H54 (cell line): ENCODE measurements at places on chromosomes 6 and 20.
A peak's percentile ranks its signal among the peaks of the same experiment; 100 is the strongest.

DNA sequence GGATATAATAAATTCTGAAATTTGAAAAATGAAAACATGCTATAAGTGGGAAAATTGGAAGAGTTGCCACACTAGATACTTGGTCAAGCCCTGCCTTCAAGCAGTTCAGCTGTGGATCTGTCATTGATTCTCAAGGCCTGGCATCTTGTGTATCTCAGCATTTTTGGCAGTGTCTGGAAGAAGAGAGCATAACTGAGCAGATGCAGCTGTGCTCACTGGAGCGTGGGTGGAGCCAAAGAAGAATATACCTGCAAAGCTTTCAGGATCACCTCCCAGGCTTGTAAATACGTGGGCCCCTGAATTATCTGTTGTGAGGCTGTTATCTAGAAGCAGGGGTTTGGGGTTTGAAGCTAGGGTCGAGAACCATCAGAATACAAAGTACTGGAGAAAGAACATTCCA, 31.3 kb upstream of the CHD6 start:
- DNase-seq = no peak

DNA sequence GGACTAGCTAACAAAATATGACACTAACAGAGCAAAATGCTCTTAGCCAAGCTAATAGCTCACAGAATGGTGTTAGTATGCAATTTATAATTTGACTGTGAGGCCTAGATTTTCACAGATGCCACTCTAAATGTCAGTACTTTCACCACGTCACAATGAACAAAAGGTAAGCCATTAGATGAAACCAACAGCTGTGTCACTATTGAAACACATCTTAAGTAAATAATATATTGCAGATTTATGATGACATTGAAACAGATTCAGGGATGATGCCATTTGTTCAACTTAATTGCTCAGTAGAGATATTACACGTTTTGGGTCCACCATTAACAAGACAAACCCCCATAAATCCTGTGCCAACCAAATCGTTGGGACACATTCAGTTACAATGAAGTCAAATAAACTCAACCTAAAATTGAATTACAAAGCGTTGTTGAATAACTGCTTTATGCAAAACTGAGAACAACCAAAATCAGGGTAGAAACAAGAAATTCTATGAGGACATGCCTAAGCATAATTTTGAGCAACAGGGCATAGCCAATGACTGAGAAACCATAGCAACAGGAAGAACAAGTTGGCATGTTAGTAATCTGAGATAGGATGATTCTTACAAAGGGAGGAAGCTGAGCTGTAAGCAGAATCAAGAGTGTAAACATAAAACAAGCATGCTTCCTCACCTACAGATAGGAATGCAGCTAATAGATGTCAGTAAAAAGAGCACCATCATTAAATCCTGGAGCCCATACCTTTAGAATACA, 85.6 kb upstream of the KHDRBS2 start:
- no peak for DNase-seq

DNA sequence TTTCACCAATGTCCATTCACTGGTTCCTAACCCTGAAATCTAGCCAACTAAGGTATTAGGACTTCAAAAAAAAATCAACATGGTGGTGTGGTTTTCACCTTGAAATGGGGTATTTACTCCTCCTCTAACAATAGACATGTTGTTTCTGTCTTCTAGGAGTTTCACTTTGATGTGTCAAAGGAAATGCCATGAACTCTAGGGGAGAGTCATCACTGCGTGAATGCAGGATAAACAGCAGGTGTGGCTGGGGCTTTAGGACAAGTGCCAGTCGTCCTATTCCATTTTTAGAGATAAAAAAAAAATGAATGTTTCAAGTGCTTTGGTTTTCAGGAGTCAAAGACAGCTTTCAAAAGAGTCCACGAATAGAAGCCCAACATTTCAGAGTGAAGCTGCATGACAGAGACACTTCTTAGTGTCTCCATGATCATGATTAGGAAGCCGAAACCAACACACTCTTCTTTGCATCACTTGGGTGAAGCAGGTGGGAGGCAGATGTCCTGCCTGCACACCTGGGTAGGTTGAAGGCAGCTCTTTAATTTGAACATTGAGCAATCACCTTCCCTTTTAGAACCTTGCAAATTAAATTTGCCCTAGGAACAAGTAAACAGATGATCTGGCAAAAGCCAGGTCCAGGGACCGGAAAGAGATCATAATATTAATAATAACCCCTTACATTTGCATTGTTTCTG, 328.5 kb upstream of the PRDM1 start:
- no peak for DNase-seq

DNA sequence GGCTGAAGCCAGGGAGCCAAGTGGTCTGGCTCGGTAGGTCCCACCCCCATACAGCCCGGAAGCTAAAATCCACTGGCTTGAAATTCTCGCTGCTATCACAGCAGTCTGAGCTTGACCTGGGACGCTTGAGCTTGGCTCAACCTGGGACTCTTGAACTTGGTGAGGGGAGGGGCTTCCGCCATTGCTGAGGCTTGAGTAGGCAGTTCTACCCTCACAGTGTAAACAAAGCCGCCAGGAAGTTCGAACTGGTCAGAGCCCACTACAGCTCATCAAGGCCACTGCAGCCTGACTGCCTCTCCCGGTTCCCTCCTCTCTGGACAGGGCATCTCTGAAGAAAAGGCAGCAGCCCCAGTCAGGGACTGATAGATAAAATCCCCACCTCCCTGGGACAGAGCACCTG, 1337.7 kb downstream of the HACE1 start:
- DNase-seq = no peak

DNA sequence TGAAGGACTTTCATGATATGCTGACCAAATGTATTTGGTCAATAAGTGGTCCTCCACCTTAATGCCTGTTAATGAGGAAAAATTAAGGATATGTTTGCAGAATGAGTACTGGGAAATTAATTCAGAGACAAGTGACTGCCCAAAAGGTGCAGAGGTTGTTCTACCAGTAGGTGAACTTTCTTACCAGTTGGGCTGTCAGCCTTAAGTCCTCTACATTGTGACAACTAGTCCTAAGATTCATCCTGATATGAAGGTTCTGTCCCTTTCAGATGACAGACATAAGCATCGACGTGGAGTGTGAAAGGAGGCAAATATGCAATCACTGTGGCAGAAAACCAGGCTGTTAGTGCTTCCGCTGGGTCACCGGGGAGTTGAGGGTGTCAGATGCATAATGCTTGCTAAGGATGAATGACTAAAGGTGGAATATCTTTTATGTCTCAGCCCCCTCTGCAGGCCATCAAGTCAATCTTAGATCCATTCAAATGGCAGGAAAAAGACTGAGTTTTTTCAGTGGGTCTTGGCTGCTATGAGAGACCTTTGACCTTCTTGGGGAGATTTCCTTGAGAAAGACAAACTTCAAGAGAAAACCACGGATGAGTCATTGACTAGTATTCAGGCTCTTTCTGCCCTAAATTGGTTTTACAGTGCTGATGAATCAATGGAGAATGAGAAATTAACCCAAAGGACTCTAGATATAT, 226.0 kb downstream of the TPBG start:
- peak; percentile 6 for DNase-seq
